ENCODE measurements at places on chromosomes 12 and 14.

DNA sequence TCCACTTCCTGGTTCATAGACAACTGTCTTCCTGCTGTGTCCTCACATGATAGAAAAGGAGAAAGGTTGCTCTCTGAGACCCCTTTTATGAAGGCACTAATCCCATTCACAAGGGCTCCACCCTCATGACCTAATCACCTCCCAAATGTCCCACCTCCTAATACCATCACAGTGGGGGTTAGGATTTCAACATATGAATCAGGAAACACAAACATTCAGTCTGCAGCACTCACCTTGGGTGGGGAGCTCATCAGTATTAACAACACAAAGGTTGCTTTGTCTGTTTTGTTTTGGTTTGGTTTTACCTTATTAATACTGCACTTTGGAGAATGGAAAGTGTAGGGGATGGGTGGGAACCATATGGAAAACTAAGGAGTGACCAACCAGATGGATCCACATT is 10.5 kb upstream of the SMCO2 start:
- no peak for DNase-seq

- DNase-seq: no peak
Measured at GRCh38 chr12:92070864-92071445, 74.7 kb downstream of the BTG1 start.

DNA sequence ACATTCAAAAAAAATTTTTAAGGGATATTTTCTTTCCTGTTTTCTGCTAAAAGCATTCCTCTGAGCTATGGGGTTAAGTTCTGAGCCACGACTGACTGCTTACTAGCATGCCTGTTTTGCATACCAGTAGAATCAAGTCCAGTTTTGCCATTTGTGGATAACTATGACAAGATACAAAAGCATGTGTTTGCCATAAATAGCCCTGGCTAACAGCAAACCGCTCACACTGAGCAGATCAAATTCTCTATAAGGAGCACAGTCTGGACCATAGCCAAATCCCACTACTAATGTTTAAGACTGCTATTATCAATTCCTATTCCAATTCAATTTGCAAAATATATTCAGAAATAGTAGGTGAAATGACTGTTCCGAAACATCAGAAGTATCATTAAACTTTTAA is 3.2 kb downstream of the CFL2 start:
- DNase-seq: no peak

GRCh38 chr14:91484744-91485143 is 25.4 kb downstream of the PPP4R3A start:
- DNase-seq: no peak

GRCh38 chr14:73763396-73763795 is 49.2 kb upstream of the PNMA1 start:
- DNase-seq: no peak

GRCh38 chr12:114368685-114369452 is 37.1 kb downstream of the TBX5 start:
- DNase-seq: no peak

GRCh38 chr12:55797550-55797949 is 20.0 kb downstream of the SARNP start:
- DNase-seq: no peak

- DNase-seq: no peak
Measured at GRCh38 chr12:16387919-16388318, 40.5 kb downstream of the MGST1 start.

DNA sequence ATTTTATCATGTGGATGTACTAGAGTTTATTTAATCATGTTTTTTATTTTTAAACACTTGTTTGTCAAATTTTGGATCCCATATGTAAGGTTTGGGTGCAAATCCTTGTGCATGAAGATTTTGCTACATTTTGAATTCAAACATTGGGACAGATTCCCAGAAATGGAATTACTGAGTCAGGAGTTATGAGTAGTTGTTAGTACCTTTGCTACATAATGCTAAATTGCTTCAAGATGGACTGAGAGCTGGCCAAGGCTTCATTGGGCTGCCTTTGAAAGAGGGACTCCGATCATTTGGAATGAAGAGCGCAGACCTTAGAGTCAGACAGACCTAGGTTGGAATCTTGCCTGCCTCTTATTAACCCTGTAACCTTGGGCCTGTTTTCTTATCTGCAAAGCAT is 154.9 kb upstream of the PWP1 start:
- DNase-seq: no peak

DNA sequence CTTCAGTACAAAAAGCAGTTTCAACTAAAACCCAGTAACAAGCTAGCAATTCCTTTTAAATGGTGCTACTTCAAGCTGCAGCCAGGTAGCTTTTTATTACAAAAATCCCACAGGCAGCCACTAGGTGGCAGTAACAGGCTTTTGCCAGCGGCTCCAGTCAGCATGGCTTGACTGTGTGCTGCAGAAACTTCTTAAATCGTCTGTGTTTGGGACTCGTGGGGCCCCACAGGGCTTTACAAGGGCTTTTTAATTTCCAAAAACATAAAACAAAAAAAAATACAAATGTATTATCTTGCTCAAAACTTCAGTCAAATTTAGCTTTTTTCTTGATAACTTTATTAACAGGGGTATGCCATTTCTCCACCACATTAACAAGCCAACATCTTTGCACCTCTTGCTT is 3.6 kb upstream of the CLEC4E start:
- DNase-seq: peak; percentile 52

DNA sequence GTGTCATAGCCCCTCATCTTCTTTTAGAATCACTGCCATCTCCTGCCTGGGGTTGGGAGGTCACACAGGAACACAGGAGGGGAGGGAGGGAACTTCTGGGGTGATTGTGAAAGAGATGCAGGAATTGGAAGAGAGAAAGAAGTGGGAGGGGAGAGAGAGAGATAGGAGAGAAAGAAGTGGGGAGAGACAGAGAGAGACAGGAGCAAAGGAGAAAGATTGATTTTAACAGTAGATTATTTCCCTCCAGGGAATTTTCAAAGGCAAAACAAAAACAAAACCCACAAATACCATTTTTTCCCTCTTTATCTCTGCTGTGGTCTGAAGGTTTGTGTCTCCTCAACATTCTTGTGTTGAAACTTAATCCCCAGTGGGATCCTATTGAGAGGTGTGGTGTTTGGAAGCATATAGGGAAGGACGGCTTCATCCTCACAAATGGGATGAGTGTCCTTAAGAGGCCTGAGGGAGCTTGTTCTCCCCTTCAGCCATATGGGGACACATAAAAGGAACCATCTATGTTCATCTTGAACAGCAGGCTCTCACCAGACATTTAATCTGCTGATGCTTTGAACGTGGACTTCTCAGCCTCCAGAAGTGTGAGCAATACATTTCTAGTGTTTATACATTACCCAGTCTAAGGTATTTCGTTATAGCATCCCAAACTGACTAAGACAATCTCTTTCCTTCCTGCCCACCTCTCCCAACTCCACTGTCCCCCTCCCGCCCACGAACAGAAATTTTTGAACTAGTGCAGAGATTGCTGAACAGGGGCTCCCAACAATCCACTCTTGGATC is 134.9 kb upstream of the MAX start:
- DNase-seq: no peak

All from SW 1271 (cell line).